ENCODE measurements at places on chromosomes 12 and 14. TPM values are rescaled to one million over a fixed set of nuclear protein-coding genes. Genes with fewer than 3 reads are reported as not detected.

DNA sequence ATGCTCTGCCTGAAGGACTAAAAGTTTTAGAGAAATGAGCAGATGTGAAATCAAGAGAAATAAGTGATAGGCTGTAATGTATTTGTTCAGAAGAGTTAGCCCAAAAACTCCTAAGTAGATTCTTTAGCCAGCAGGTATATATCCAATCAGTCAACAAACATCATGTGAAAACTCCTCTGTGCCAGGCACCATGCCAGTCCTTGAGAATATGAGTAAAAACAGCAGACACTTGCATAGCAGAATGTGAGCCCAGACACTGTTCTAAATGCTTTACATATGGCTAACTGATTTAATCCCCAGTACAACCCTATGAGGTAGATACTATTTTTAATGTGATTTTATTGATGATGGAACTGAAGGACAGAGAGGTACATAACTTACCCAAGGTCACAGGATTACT, 329.8 kb downstream of the PAWR start:
- no peak for DNase-seq

DNA sequence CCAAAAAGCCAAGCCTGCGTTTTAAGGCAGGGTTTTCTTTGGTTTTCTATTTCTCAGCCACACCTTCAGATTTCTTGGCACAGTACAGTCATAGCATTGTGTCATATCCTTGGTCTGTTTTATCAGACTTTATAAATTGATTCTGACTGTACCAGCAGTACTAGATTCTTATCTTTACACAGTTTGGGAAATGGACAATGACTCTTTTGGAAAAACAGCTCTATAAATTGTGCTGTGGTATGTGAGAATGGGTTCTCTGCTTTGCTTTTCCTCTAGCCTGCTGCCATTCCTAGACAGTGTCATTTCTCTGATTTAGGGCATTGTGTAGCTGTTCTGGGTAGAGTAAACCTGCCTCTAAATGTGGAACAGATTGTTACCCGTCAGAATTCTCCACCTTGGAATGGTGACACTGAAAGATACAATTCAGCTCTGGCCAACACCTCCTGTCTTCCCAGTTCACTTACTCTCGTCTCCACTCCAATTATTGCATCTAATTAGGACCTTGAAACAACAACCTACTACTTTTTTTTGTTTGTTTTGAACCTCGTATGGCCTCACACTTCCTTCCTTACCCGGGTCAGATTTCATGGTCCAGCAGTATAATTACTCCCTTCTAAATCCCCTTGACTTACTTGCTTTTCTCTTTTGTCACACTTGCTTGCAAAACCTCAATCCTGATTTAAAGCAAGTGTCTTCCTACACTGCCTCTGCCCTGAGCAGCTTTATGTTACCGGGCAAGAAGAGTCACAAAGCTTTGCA, 226.3 kb downstream of the ERC1 start:
- no peak for DNase-seq

The SLC5A8 gene
- 0.06 TPM for total RNA-seq

The FAM222A gene
- 11.0 TPM for total RNA-seq

DNA sequence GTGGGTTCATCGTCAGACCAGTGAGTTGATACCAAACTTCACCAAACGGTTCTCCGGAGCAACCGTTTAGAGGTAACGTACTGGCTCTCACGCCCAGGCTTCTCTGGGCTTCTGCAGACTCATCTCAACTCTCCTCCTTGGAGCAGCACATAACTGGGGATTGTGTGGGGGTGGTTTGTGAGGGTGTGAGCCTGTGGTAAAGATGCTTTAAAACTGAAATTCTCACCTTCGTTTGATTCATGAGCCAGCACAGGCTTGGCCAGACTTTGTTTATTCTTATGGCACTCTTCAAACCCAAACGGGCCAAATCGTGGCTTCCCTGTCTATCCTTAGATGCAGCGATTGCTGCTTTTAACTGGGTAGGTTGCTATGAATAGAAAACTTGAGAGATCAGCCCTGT, 121.3 kb downstream of the SAMD4A start:
- no peak for DNase-seq

DNA sequence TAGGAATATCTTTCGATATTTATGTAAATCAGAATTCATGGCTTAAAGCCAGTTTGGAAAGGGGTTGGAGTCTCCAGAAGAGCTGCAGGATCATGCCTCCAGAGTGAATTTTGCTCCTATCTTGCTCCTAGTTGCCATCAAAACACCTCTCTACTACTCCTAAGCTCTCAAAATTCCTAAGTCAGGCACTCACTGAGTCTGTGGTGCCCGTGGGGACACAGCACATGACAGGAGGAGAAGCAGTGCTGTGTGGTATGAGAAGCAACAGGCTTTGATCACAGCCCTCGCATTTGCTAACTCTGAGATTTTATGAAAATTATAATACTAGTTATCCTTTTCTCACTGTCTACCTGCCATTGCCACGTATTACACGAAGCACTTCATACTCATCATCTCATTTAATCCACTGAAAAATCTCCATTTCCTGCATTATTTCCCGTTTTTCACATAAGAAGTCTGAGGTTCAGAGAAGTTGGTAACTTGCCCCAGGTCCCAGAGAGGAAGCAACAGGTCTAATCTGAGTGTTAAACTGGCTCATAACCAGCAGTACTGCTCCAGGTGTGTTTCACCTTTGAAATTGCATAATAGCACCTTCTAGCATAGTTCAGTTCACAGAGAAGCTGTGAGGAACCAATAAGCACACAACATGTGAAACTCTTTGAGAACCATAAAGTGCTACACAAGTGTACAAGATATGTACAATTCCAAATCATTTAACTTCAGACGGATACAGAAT, 33.1 kb upstream of the SLC35F4 start:
- DNase-seq: no peak

GRCh38 chr14:46377305-46377704, 274.3 kb downstream of the RPL10L start:
- DNase-seq: no peak

The OR6C2 gene
- not detected for total RNA-seq

The EEA1 gene
- 30.0 TPM for total RNA-seq

The CLEC9A gene
- 1.2 TPM for total RNA-seq

- DNase-seq: no peak
These were observed 37.0 kb upstream of the OAS1 start for GRCh38 chr12:112869778-112870177.

GRCh38 chr14:23296012-23296777, 6.5 kb downstream of the PPP1R3E start:
- no peak for DNase-seq

GRCh38 chr12:31832740-31833729, 104.2 kb upstream of the AMN1 start:
- no peak for DNase-seq

The MORN3 gene
- 0.69 TPM for total RNA-seq

DNA sequence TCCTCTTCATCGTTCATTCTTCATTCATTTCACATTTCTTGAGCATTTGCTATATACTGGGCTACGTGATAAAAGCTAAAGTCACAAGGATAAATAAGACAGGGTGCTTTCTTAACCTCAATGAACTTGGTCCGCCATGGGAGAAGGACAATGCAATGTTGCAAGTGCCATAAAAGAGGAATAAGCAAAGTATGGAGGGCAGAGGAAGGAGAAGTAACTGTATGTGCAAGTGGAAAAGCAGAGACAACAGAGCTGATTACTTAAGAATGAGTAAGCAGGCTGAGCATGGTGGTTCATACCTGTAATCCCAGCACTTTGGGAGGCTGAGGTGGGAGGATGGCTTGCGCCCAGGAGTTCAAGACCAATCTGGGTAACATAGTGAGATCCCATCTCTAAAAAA, 14.4 kb downstream of the AREL1 start:
- DNase-seq: no peak

The C12orf60 gene
- total RNA-seq: 0.43 TPM

- no peak for DNase-seq
These were observed 3.3 kb downstream of the NYNRIN start for GRCh38 chr14:24401810-24402702.

DNA sequence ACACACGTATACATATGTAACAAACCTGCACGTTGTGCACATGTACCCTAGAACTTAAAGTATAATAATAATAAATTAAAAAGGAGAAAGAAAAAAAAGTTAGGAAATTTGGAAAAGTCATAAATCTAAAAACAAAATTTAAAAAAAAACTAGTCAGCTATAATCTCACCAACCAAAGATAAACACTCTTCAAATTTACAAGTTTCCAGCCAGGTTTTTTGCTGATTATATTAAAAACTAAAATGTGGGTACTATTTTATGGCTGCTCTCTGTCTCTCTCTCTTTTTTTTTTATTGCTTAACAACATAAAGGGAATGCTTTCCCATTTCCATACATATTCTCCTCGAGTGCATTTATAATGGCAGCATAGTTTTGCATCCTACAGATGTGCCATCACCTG, 25.0 kb upstream of the RNASE3 start:
- no peak for DNase-seq

DNA sequence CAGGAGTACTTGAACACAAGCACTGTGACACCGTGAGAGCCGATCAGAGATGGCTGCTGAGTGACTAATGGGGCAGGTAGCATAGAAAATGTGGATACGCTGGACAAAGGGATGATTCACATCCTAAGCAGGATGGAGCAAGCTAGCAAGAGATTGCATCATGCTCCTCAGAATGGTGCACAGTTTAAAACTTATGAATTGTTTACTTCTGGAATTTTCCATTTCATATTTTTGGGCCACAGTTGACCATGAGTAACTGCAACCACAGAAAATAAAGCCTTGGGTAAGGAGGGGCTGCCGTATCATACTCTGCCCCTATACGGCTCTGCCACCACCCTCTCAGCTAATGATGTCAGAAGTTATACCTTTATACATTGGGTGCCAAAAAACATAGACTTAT, 23.3 kb upstream of the MARK3 start:
- no peak for DNase-seq

DNA sequence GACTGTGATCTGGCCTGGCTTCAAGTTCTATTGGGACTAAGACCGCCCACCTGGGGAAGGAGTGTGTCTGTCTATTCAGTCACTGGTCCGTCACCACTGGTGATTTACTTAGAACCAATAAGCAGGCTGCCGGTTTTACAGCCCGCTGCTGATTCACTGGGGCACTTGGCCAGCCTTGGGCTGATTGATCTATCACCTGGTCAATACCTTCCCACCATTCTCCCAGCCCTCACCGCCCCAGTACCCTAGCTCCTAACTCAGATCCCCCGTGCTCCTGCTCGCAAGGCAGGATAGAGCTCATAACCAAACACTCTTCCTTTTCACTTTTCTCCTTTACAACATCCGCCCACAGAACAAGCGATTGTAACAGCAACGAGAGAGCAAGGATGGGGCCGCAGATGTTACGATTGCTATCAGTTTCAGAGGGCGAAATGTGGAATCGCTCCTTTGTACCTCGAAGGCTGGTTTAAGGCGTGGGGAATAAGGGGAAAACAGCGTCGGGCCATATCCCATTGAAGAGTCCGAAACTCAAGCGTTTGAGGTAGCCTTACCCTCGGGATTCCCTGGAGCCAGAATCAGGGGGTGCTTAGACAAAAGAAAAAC, 672 bp downstream of the RDH11 start:
- peak; percentile 89 for DNase-seq

Data from mucosa of gallbladder (tissue), 1 donor.